ENCODE measurements at places on chromosomes 13 and 19.
A peak's percentile ranks its signal among the peaks of the same experiment; 100 is the strongest.

DNA sequence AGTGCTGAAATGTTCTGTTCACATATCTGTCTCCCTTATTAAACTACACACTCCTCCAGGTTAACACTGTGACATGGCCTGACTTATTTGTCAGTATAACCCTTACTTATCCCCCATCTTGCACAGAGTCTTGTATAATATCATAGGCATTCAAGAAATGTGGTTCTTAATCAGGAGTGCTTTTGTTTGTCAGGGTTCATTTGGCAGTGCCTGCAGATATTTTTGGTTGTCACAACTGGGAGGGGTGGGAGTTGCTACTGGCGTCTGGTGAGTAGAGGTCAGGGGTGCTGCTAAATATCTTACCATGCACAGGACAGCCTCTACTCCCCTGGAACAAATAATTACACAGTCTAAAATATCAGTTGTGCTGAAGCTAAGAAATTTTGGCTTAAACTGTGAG lies 20.4 kb upstream of the OBI1 start:
- no peak for DNase-seq
- no peak overlapping the region for H3K27ac ChIP-seq
- H3K27me3 ChIP-seq: no peaks in the 10 kb centered on the region

DNA sequence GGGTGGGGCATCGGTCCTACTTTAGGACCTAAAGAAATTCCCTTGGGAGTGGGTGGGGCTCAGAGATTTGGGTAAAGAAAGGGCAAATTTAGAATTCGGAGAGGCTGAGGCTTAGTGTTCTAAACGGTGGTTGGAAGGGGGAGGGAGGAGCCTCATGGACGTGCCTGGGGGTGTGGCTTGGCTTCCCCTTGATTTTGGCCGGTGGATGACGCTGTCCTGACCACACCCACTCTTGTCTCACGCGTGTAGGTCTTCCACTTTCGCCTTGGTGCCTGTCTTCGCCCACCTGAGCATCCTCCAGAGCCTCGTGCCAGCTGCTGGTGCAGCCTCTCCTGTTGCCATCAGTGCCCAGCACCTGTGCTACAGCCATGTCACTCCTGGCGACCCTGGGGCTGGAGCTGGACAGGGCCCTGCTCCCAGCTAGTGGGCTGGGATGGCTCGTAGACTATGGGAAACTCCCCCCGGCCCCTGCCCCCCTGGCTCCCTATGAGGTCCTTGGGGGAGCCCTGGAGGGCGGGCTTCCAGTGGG lies 1.2 kb upstream of the NUP62 start:
- H3K27me3 ChIP-seq: no peaks in the 10 kb centered on the region
- H3K27ac ChIP-seq: peak overlapping the region; percentile 92
- no peak overlapping the region for H3K4me3 ChIP-seq
- H3K4me1 ChIP-seq: no peaks in the 10 kb centered on the region
- DNase-seq: peak; percentile 50
- no peaks in the 10 kb centered on the region for H3K36me3 ChIP-seq

GRCh38 chr19:18299654-18300053 lies 18.2 kb upstream of the JUND start:
- no peaks in the 10 kb centered on the region for H3K36me3 ChIP-seq
- H3K27me3 ChIP-seq: no peaks in the 10 kb centered on the region
- DNase-seq: no peak
- H3K4me3 ChIP-seq: no peak overlapping the region
- H3K27ac ChIP-seq: peak overlapping the region; percentile 100

- no peaks in the 10 kb centered on the region for H3K27me3 ChIP-seq
- H3K4me3 ChIP-seq: no peak overlapping the region
- no peak for DNase-seq
- no peaks in the 10 kb centered on the region for H3K36me3 ChIP-seq
- H3K27ac ChIP-seq: no peak overlapping the region
Observed at GRCh38 chr13:109900320-109900719, 113.9 kb upstream of the IRS2 start.

GRCh38 chr19:41869374-41869955 lies 7.6 kb upstream of the CD79A start:
- no peak for DNase-seq
- H3K36me3 ChIP-seq: no peaks in the 10 kb centered on the region
- H3K4me1 ChIP-seq: no peaks in the 10 kb centered on the region
- H3K27me3 ChIP-seq: no peaks in the 10 kb centered on the region
- no peak overlapping the region for H3K4me3 ChIP-seq

DNA sequence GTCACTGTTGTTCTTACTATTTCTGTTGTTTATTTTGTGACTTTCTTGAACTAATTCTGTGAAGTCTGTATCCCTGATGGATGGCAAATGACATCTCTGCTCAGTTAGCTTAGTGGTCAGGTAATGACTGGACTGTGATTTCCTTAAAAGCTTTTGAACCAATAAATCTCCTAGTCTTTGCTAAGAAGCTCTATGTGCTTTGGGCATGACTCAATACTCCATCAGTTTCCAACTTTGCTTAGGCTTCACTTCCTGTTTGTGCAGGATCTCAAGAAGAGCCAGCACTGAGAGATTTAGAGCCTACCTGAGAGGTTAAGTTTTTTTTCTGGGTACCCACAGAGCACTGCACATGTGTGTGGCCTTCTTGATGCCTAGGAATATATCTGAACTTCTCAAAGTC lies 329.7 kb upstream of the HTR2A start:
- no peaks in the 10 kb centered on the region for H3K27me3 ChIP-seq
- H3K4me1 ChIP-seq: no peaks in the 10 kb centered on the region

DNA sequence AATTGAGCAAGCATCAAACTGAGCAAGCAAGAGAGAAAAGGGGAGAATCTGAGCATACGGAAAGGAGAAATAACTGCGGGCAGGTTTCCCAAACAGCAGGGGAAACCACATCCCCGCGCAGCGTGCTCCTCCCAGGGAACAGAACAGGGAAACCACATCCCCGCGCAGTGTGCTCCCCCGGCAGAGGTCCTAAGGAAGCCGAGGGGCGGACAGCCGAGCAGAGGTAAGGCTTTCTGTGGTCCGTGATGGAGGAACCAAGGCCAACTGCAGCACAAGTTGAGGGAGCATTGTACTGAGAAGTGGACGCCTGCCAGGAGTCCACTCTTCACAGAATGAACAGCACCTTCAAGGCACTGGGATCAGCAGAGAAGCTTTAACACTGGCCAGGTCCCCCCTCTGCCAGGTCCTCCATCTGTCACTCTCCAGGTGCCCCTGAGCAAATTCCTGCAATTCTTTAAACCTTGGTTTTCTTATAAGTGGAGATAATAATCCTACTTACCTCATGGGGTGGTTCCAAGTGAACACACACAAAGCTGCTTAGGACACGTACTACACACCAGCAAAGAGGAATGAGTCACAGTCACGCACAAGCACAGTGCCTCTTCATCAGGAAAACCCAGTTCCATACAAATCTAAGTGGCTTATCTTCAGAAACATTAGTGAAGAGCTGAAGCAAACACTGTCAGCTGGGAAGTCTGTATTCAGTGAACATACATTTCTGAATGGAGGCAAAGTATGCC lies 23.0 kb upstream of the LAMP1 start:
- H3K4me3 ChIP-seq: no peak overlapping the region
- H3K27ac ChIP-seq: no peak overlapping the region
- no peaks in the 10 kb centered on the region for H3K36me3 ChIP-seq
- H3K4me1 ChIP-seq: no peaks in the 10 kb centered on the region
- no peaks in the 10 kb centered on the region for H3K27me3 ChIP-seq
- DNase-seq: no peak

- DNase-seq: no peak
- no peak overlapping the region for H3K27ac ChIP-seq
- no peak overlapping the region for H3K4me3 ChIP-seq
- no peaks in the 10 kb centered on the region for H3K27me3 ChIP-seq
Observed at GRCh38 chr13:99384468-99384867, 77.3 kb upstream of the GPR183 start.

- no peak overlapping the region for H3K27ac ChIP-seq
- H3K4me1 ChIP-seq: no peaks in the 10 kb centered on the region
- DNase-seq: no peak
- no peak overlapping the region for H3K4me3 ChIP-seq
- H3K36me3 ChIP-seq: no peaks in the 10 kb centered on the region
- no peaks in the 10 kb centered on the region for H3K27me3 ChIP-seq
Observed at GRCh38 chr19:13958043-13958442, 5.7 kb downstream of the DCAF15 start.

DNA sequence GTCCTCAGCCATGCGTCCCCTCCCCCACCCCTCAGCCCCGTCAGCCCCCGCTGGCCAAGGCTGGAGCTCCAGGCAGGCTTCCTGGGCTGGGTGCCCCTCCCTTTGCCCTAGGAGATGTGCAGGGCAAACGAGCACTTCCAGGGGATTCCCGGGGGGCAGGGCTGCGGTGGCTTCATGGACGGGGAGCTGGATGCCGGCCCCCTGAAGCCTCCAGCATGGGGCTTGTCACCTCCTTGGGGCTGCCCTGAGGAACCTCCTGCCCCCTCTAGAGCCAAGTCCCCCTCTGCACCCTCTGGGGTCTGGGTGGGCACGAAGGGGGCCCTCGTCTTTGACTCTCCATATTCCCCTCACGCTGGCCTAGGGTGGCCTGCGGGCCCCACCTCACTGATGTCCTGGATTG lies 25.4 kb upstream of the SLC7A10 start:
- no peak for DNase-seq
- no peak overlapping the region for H3K27ac ChIP-seq

DNA sequence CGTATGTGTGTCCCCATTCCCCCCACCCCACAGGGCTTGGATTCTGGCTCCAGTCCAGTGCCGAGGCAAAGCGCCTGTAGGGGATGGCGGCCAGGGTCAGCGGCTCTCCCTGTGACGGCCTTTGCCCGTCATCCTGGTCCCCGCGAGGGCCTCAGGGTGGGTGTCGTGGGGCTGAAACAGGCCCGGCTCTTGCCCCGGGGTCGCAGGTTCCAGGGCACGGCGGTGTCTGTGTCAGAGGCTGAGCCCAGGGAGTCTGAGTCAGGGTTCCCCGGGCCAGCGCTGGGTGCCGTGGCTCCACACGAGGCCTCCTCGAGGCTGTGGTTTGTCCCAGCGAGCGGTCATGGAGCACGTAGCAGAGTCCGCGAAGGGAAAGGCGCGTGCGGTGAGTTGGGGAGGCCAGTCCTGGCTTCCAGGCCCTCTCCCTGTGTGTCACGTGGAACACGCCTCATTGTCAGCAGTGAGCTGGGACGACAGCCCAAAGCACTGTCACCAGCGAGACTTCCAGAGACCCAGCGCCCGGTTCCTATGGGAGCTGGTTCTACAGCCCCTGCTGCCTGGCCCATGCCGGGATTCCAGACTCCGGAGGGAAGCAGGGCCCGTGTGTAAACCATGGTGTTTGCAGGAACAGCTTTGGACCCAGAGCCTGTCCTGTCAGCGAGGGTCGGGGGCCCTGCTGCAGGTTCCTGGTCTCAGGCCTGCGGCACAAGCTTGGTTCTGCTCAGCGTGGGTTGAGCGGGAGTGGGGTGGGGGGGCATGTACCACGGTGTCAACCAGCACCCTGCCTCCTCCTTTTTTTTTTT lies 13.4 kb downstream of the NCLN start:
- H3K36me3 ChIP-seq: no peaks in the 10 kb centered on the region
- no peak overlapping the region for H3K4me3 ChIP-seq
- DNase-seq: no peak
- H3K27me3 ChIP-seq: no peaks in the 10 kb centered on the region
- no peak overlapping the region for H3K27ac ChIP-seq
- H3K4me1 ChIP-seq: no peaks in the 10 kb centered on the region

GRCh38 chr19:42150364-42150763 lies 18.1 kb upstream of the POU2F2 start:
- no peak for DNase-seq
- no peak overlapping the region for H3K27ac ChIP-seq
- H3K36me3 ChIP-seq: no peaks in the 10 kb centered on the region
- no peaks in the 10 kb centered on the region for H3K4me1 ChIP-seq

GRCh38 chr19:2675892-2676291 lies 26.6 kb downstream of the GNG7 start:
- H3K4me3 ChIP-seq: no peak overlapping the region
- no peak overlapping the region for H3K27ac ChIP-seq
- no peaks in the 10 kb centered on the region for H3K4me1 ChIP-seq
- H3K27me3 ChIP-seq: no peaks in the 10 kb centered on the region
- DNase-seq: peak; percentile 27

DNA sequence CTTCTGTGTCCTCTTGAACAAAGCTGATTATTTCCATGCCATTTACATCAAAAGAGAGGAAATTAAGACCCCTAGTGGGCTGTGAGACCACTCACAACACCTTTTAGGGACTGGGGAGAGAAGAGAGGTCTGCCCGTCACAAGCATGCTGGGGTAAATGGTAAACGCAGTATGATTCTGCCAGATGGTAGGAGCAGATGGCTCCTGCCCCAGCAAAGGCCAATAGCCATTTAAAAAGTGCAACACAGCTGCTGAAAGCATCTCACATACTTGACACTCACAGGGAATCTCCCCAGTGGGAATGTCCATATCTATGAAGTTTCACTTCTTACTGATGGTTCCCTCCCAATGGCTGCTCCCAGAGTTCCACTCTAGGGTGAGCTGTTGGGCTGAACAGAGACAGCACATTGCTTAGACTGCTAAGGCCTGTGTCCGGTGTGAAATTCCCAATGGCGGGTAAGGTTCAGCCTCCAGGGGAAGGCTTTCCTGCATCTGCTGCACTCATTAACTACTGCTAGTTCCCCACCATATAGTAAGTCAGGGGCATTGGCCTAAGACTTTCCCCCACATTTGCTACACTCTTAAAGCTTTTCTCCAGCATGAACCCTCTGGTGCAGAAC lies 7.4 kb downstream of the ZNF671 start:
- H3K4me3 ChIP-seq: no peak overlapping the region
- no peaks in the 10 kb centered on the region for H3K27me3 ChIP-seq
- DNase-seq: no peak
- no peaks in the 10 kb centered on the region for H3K4me1 ChIP-seq

GRCh38 chr19:47494729-47495128 lies 10.7 kb upstream of the KPTN start:
- H3K36me3 ChIP-seq: no peaks in the 10 kb centered on the region
- no peaks in the 10 kb centered on the region for H3K27me3 ChIP-seq
- H3K4me3 ChIP-seq: no peak overlapping the region
- H3K27ac ChIP-seq: no peak overlapping the region
- DNase-seq: no peak
- peaks cover 9% of the 10 kb centered on the region for H3K4me1 ChIP-seq

DNA sequence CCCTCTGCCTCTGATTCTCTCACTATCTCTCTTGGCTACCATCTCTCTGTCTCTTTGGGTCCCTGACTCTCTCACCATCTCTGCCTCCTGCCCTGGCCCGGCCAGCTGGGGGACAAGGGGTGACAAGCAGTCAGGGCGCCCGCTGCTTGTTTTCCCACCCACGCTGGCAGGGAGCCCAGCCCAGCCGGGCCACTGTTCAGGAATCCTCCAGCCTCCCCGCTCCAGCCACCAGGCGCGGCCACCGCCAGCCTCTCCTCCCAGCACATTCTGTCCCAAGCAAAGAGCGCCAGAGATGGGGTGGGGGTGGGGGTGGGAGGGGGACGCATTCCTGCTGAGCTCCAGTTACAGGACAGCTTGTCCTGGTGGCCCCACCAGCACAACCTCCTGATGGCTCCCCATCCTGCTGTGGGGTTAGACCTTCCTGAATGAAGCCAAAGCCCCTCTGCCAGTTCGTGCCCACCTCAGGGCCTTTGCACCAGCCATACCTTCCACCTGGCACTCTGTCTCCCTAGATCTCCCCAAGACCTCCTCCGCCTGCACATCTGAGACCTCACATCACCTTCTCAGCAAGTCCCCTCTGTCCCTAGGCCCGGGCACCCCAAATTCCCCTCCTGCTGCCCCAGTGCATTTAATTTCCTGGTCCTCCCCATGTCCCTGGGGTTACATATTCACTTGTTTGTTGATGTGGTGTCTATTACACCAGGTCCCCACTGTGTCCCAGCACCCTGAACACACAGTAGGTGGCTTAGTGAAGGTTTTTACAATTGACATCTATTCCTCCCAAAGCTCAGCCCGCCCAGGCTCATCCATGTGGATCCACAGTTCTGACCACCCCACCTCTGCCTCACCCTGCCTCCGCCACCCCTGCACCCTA lies 12.5 kb downstream of the ARRDC2 start:
- H3K36me3 ChIP-seq: no peaks in the 10 kb centered on the region
- no peaks in the 10 kb centered on the region for H3K27me3 ChIP-seq
- H3K4me3 ChIP-seq: no peak overlapping the region
- peak; percentile 74 for DNase-seq
- H3K4me1 ChIP-seq: no peaks in the 10 kb centered on the region

All from uterus (tissue), 4 donors.